Esophagus squamous epithelium (tissue), 5 donors: ENCODE measurements at places on chromosomes 11 and 22. TPM values are rescaled to one million over a fixed set of nuclear protein-coding genes. Genes with fewer than 3 reads are reported as not detected.

GRCh38 chr11:48055292-48056132, 75.2 kb downstream of the PTPRJ start:
- H3K4me3 ChIP-seq = no peak overlapping the region
- no peak for DNase-seq
- H3K4me1 ChIP-seq = peaks cover 18% of the 10 kb centered on the region

GRCh38 chr11:130402570-130402969, 25.8 kb downstream of the ADAMTS8 start:
- no peak for DNase-seq
- peaks cover 12% of the 10 kb centered on the region for H3K4me1 ChIP-seq
- peak overlapping the region; percentile 62 for H3K27ac ChIP-seq
- H3K4me3 ChIP-seq = no peak overlapping the region
- no peaks in the 10 kb centered on the region for H3K27me3 ChIP-seq
- no peaks in the 10 kb centered on the region for H3K36me3 ChIP-seq

- no peaks in the 10 kb centered on the region for H3K27me3 ChIP-seq
- DNase-seq = no peak
- no peaks in the 10 kb centered on the region for H3K36me3 ChIP-seq
- H3K4me3 ChIP-seq = no peak overlapping the region
Measured at GRCh38 chr11:92794783-92795182, 174.7 kb upstream of the MTNR1B start.

DNA sequence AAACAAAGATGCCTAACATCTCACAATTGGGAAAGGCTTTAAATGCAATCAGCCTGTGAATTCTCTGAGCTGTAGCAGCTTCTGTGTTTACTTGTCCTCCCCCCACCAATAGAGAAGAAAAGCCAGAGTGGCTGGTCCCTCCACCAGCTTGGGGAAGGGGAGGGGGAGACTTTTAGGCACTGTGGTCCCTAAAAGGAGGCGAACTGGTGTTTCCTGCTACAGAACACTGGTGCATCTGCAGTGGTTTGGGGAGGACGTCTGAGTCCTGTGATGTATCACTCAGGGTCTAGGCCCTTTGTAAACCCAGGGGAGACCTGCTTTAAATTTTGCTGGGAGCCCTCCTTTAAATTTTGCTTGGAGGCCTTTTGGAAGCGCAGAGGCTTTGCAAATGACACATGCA, 16.9 kb downstream of the TNRC6B start:
- DNase-seq = no peak
- H3K4me3 ChIP-seq = no peak overlapping the region
- peaks cover 39% of the 10 kb centered on the region for H3K4me1 ChIP-seq
- H3K27me3 ChIP-seq = no peaks in the 10 kb centered on the region
- no peaks in the 10 kb centered on the region for H3K36me3 ChIP-seq

- DNase-seq = no peak
- H3K36me3 ChIP-seq = no peaks in the 10 kb centered on the region
- no peak overlapping the region for H3K27ac ChIP-seq
Measured at GRCh38 chr11:115237578-115237977, 266.6 kb downstream of the CADM1 start.

DNA sequence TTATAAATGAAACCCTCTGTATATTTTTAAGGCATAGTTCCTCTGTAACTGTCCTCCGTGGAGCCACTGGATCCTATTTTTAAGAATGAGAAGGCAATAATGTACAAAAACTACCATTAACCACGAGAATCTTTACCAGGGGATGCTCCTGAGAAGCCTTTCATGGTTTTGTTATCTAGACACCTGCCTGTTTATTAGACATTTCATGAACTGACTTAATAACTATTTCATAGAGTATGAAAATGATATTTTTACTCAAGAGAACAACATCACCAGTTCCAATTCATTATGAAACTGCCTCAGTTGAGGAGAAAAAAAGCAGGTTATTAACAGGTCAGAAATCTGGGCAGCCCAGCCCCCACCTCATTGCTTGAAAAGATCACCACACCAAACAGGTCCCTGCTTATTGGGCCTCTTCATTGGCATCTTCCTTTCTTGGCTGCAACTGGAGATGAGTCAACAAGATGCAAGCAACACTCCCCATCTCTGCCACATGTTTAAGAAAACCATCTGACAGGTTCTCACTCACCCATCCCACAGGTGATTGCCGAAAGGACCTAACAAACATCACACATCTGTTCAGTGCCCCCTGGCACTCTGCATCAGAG, 27.8 kb downstream of the ETS1 start:
- H3K27ac ChIP-seq = no peak overlapping the region
- no peaks in the 10 kb centered on the region for H3K4me1 ChIP-seq

- H3K4me3 ChIP-seq = no peak overlapping the region
- no peaks in the 10 kb centered on the region for H3K36me3 ChIP-seq
- H3K27ac ChIP-seq = peak overlapping the region; percentile 76
- no peak for DNase-seq
- no peaks in the 10 kb centered on the region for H3K4me1 ChIP-seq
Measured at GRCh38 chr22:44182588-44183286, 2.0 kb downstream of the PARVG start.

DNA sequence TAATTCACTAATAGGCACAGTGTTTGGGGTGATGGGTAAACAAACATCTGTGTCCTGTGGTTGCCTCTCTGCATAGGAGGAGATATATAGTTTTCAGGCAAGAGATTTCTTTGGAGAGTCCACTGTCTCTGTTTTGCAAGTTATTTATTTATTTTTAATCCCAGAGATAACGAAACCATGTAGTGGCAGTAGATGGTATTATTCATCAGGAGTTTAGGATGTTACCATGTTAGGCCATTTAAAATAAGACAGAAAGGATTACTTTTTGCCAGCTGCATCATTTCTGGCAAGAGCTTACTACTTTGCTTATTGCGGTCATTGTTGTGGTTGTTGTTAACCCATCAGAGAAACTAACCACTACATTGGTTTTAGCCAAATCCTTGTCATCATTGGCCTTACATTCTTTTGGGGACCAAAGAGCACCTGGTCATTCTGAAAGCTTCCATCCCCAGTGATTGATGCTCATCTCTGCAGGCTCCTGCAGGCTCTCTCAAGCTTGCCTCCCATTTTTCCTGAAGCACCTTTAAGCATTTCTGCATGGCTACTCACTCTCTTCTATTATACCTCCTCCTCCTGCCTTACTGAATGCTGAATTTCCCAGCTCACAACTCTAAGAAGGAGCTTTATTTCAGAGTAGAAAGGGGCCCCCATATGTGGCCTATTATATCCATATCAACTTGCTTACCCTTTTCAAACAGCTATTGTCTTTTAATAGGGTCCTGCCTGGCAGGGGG, 84.4 kb downstream of the CSTPP1 start:
- no peak overlapping the region for H3K27ac ChIP-seq
- H3K27me3 ChIP-seq = no peaks in the 10 kb centered on the region
- no peak overlapping the region for H3K4me3 ChIP-seq
- DNase-seq = no peak
- H3K36me3 ChIP-seq = no peaks in the 10 kb centered on the region
- H3K4me1 ChIP-seq = no peaks in the 10 kb centered on the region

The SHISAL1 gene
- total RNA-seq = 0.26 TPM

DNA sequence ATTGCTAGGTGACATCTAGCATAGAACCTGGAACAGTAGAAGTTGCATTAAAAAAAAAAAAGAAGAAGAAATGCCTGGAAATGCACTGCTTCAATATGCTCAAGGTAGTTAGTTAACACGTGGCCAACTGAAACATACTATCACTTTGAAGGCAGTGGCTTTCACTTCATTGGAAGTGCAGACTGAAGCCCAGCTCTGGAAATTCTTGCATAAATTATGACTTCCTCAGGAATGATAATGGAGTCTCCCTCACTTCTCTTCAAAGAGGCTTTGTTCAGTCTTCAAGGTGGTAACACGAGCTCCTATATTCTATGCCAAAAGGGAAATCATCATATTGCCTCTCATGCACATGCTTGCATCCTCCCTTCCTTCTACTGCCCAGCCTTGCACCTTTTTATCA, 715.9 kb upstream of the API5 start:
- no peak overlapping the region for H3K4me3 ChIP-seq
- no peaks in the 10 kb centered on the region for H3K4me1 ChIP-seq
- H3K27ac ChIP-seq = no peak overlapping the region
- DNase-seq = no peak
- no peaks in the 10 kb centered on the region for H3K27me3 ChIP-seq
- H3K36me3 ChIP-seq = no peaks in the 10 kb centered on the region

The RIMBP3B gene
- not detected for total RNA-seq

- no peaks in the 10 kb centered on the region for H3K36me3 ChIP-seq
- no peaks in the 10 kb centered on the region for H3K27me3 ChIP-seq
- no peak for DNase-seq
- peak overlapping the region; percentile 13 for H3K4me3 ChIP-seq
- H3K27ac ChIP-seq = peak overlapping the region; percentile 67
Measured at GRCh38 chr11:76579056-76579751, 91.3 kb downstream of the LRRC32 start.

The OR2D2 gene
- not detected for total RNA-seq

GRCh38 chr22:31230155-31230870, 18.2 kb downstream of the LIMK2 start:
- H3K27ac ChIP-seq = peak overlapping the region; percentile 55
- H3K4me1 ChIP-seq = peaks cover 58% of the 10 kb centered on the region
- H3K36me3 ChIP-seq = peaks cover 4% of the 10 kb centered on the region
- H3K4me3 ChIP-seq = no peak overlapping the region
- DNase-seq = no peak
